Activated T-cell treated with anti-CD3 and anti-CD28 coated beads for 48 hours (primary cell): ENCODE measurements at places on chromosomes 6 and 20.

GRCh38 chr6:149015535-149016525 is 269.0 kb downstream of the UST start:
- no peak for DNase-seq

DNA sequence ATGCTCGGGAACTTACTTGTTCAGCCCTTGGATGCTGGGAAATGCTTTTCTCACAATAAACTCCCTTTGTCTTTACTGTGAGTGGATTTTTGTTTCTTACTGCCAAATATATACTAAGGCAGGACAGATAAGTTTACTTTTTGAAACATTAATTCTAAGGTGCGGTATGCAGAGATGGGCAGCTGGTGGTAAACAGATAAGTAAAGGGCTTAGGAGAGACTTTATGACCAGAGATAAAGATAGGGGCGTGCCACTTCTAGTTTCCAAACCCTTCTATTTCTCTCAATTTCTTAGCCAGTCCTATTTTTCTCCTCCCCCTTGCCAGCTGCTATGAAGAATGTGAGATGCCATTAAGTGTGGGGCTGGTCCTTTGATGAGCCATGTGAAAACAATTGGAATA is 16.3 kb downstream of the SAMD3 start:
- DNase-seq: no peak

GRCh38 chr6:44222486-44223318 is 693 bp upstream of the SLC29A1 start:
- no peak for DNase-seq

- DNase-seq: no peak
These were observed 74.7 kb upstream of the NOX3 start for GRCh38 chr6:155530219-155530834.

DNA sequence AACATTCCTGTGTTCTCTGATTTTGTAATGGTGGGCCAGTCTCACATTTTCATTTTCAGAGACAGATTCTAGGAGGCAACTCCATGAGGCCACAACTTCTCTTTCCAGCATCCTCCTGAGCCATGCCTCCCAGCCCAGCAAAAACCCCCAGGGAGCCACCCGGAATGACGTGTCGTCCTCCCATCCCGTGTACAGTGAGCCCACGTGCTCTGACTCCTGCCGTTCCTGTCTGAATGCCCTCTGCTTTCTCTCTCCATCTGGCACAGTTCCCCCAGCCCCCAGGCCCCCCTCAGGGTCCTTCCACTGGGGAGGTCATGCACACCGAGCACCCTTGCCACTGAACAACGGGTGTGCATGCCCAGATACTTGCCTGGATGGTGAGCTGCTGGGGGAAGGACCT is 38.0 kb downstream of the C20orf203 start:
- no peak for DNase-seq
